Activated CD8-positive, alpha-beta memory T cell treated with anti-CD3 and anti-CD28 coated beads, Interleukin-2, amount 10 ng/mL, durations not matched to agents 7 days and 5 days (primary cell): ENCODE measurements at places on chromosomes 1 and 21. TPM values are rescaled to one million over a fixed set of nuclear protein-coding genes. Genes with fewer than 3 reads are reported as not detected.

- DNase-seq: no peak
Observed at GRCh38 chr1:53594391-53595180, 135.4 kb downstream of the DMRTB1 start.

- DNase-seq: no peak
Observed at GRCh38 chr1:19325958-19326747, 14.0 kb downstream of the SLC66A1 start.

- no peak for DNase-seq
Observed at GRCh38 chr1:241808265-241808664, 39.7 kb upstream of the EXO1 start.

GRCh38 chr1:43315963-43316737 is 15.4 kb downstream of the TIE1 start:
- DNase-seq: no peak

GRCh38 chr1:61620536-61620935 is 104.4 kb downstream of the TM2D1 start:
- DNase-seq: no peak

DNA sequence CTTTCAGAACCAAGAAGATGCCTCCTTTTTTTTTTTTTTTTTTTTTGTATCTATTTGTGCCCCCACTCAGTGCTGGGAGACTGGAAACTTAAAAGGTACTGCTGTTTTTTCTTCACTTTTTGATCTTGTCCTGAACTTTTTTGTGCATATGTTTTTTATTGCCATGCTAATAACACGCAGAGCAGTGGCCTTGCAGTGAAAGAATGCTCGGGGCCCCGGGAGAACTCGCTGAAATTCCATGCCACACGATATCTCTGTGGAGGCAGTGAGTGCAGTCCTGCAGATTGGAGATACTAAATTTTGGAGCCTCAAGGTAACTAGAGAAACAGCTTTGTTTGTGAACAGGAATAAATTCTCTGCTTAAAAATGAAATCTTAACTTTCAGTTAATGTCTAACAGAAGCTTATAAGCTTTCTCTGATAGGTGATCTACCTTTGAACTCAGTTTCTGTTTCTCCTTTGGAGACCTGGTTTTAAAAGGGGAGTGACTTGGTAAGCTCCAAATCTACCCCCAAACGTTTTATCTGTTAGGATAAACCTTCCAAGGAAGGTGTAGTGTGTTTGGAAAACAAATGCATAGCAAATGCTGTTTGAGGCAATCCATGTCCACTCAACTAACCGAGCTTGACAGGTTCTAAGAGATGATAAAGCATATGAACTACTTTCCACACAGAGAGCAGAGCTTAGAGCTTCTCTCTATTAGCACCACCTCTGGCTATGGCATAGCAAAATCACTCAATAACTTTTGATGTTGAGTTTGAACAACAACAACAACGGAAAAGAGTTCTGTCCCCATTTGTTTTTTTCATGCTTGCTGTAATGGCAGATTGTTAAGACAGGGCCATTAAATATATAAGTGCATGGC is 113.7 kb upstream of the PLXNA2 start:
- DNase-seq: no peak

GRCh38 chr1:201042779-201043461 is 19.4 kb upstream of the KIF21B start:
- peak; percentile 80 for DNase-seq

DNA sequence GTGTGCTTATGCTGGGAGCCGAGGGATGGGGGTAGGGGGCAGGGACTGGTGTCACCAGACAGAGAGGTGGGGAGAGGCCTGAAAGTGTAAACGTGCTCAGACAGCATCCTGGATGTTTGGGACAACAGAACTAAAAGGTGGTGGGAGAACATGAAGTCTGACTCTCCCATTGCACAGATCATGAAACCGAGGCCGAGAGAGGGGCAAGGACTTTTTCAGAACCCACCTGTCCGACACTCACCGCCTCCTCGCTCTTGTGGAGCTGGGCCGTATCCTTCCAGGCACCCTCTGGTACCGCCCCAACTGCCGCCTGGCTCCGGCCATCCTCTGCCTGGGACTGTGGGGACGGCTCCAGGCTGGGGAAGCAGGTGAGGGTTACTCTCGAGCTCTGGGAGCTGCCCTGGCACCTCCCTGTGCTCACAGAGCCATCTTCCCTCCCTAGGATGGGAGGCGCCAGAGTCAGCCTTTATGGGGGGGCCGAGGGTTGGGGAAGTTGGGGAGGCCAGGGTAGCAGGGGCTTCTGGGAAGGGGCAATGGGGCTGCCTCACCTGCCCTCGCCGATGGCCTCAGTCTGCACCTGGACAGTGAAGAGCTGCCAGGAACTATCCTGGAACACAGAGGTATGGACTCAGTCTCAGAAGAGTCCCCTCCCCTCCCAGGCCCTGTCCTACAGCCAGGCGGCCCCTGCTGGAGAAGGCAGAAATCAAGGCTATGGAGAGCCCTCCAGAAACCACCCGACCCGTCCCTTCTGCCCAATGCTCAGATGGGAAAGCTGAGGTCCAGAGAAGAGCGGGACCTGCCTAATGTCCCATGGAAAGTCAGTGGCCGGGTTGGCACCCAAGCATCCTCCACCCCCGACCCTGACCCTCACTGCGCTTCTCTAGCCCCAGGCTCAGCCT is 7.0 kb downstream of the ATP13A2 start:
- DNase-seq: no peak

DNA sequence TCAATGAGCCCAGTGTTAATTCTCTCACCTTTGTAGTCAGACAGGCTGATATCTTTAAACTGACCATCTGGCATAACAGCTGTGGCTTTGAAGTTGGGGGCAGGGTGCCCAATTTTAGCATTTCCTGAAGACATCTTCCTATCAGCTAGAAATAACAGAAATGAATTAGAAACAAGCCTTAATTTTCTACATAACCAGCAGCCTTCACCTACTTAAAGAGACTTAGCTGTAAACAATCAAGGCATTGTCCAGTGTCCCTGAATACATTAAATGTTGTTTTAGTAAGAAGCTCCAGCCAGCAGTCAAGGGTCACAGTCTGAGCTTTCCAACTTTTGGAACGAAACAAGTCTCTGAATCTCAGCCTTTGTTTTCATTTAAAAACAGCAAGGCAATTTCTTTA is 2.8 kb downstream of the PRDX1 start:
- DNase-seq: no peak

DNA sequence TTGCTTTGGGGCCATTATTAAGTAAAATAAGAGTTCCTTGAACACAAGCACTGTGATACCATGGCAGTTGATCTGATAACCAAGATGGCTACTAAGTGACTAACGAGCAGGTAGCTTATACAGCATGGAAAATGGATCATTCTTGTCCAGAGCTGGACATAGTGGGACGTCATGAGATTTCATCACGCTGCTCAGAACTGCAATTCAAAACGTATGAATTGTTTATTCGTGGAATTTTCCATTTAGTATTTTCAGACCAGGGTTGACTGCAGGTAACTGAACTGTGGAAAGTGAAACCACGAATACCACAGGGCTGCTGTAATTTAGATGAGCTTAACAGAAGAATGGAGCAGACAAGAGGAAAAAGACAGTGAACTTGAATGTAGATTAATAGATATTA is 38.9 kb downstream of the CCDC18 start:
- peak; percentile 64 for DNase-seq

The PCP4L1 gene
- not detected for total RNA-seq

The FCRL6 gene
- 0.23 TPM for total RNA-seq

The EXOC8 gene
- total RNA-seq: 18.8 TPM
